ENCODE measurements at places on chromosomes 4 and X. TPM values are rescaled to one million over a fixed set of nuclear protein-coding genes. Genes with fewer than 3 reads are reported as not detected.

GRCh38 chr4:92241094-92241493 is 62.7 kb upstream of the GRID2 start:
- no peak for DNase-seq

DNA sequence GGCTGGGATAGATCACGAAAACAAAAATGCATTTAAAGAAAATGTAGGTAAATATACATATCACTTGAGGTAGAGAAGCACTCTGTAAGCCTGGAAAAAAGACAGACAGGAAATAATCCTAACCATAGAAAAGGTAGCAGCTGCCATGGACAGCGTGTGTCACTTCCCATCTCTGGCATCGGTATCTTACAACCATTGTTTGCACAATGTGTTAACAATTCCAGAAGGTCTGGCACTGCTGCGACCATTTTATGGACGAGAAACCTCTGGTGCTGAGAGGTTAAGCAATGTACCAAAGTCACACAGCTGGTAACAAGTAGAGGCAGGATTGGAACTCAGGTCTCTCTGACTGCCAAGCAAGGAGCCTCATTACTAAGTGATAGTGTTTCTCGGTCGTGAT is 1.7 kb upstream of the MTNR1A start:
- peak; percentile 55 for DNase-seq

DNA sequence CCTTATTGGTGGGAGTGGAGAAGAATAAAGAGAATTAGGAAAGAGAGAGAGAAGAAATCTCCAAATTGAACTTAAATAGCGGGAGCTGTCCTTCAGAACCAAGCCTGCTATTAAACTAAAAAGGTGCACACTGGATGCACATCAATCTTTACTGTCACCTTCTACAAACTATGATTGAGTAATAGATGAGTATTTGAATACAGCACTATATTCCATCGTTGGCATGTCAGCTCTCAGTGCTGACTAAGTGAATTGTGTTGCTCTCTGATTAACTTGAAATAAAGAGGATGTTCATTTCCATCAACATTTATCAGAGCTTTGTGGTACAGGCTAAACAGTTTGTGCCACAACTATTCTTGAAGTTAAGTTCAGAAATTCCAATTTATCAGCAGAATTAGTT is 143.7 kb upstream of the PABPC4L start:
- DNase-seq: no peak

The TRPC3 gene
- 0.45 TPM for total RNA-seq

DNA sequence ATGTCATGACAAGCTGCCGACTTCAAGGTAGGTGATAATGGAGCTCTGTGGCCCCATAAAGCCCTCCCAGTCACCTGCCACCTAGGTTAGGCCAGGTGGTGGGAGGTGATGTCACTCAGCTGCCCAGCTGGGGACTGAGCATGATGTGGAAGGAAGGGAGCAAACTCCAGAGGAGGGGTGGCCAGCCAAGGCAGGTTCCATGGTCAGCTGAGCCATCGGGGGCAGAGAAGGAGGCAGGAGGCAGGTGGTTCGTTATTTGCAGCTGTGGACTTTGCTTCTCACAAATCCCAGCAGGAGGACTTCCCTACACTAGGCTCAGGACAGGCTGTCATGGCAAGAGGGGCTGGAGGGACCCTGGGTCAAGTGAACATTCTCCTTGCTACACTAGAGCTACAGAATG is 2.1 kb downstream of the CCDC120 start:
- DNase-seq: no peak

GRCh38 chr4:145207934-145208333 is 27.5 kb upstream of the OTUD4 start:
- peak; percentile 70 for DNase-seq

- DNase-seq: no peak
Measured at GRCh38 chr4:94590493-94590892, 138.8 kb downstream of the PDLIM5 start.

The SSX2B gene
- total RNA-seq: not detected

The SCD5 gene
- 31.3 TPM for total RNA-seq

- peak; percentile 83 for DNase-seq
Measured at GRCh38 chrX:12946838-12947544, 27.9 kb upstream of the TMSB4X start.

DNA sequence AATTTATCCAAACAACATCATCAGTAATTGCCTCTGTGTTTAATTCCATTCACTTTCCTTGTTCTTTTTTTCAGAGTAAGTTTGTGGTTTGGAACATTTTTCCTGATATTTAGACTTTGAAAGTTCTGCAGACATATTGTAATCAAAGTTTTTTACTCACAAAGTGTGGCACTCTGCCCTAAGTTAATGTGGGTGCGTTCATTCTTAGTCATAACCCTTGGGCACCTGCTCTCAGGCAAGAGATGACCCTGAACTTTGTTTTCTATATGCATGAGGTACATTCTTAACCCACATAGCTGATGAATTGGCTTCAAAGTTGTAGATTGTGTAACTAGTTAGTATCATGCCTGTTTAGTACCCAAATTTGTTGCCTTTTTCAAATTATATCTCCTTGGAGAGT is 424.3 kb downstream of the GRXCR1 start:
- peak; percentile 60 for DNase-seq

The ZNF711 gene
- total RNA-seq: 3.7 TPM

- DNase-seq: no peak
Measured at GRCh38 chr4:32986236-32986635, 2266.1 kb downstream of the PCDH7 start.

DNA sequence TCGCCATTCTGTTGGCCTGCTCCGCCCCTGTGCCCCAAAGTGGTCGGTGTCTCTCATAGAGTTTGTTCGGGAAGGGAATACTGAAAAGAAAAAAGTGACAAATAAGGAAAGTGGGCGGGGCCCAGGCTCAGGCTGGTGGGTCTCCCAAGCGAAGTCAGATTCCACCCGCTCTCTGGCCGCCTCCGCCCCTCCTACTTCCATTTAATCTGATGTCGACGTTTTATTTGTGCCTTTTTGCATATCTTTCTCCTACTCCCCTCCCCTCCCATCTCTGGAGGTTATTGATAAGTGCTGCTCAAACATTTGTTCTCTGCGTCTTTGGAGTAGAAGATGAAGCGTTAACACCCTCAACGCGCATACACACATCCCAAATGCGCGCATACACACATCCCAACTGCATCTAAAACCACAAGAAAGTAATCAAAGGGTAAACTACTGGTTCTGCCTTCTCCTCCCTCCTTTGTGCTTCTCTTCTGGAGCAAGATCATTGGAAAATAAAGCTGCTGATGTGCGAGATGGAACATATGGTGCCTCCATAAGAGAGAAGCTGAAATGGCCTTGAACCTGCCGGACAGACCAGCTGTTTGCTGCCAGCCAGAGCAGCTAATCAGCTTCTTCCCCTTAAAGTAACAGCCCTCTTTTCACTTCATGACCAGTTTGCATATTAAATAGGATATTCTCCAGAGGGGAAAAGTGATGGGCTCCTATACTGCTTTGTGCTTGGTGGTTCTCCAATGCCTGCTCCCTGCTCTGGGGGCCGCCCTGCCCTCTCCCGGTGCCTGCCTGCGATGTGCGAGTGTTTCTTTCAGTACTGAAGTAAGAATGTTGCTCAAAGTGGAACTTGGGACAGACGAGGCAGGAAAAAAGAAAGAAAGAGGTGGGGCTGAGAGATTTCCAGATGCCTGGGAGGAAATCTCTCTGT is 3.1 kb downstream of the MAMLD1 start:
- DNase-seq: peak; percentile 49

GRCh38 chrX:139903210-139903609 is 29.6 kb downstream of the ATP11C start:
- no peak for DNase-seq

DNA sequence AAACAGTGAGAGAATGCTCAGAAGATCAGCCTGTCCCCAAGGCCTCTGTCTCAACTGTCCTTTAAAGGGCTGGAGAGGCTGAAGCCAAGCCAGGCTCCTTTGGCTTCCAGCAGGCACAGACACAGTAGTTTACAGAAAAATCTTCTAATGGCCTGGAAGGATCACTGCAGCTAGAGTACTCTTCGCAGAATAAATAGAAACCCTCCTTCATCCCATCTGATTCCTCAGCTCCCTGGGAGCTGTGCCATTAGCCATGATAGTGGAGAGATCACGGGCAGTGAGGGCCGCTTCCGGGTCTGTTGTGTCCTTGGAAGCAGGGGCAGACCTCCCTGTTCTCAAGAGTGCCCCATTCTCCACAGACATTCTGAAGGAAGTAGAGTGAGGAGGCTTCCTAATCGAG is 63.1 kb downstream of the CCNI start:
- DNase-seq: no peak

DNA sequence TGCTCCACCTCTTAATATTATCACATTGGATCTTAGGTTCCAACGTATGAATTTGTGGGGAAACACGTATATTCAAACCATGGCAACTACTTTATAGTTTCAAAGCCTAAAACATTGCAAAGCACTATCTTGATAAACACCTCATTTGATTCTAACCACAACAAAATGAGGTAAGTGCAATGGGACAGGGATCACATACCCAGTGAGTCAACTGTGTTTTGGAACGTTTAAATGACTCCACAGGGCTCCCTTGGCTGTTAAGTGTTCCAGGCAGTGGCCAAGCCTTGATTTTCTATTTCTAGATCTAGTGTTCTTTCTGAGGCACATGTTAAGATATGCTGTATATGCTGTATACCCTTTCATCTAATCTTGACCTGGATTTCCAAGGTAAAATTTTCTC is 54.5 kb upstream of the C1QTNF7 start:
- DNase-seq: peak; percentile 47

- DNase-seq: no peak
Measured at GRCh38 chr4:1492142-1492457, 85.9 kb upstream of the NKX1-1 start.

- DNase-seq: peak; percentile 60
Measured at GRCh38 chr4:100581337-100581736, 63.5 kb upstream of the EMCN start.

DNA sequence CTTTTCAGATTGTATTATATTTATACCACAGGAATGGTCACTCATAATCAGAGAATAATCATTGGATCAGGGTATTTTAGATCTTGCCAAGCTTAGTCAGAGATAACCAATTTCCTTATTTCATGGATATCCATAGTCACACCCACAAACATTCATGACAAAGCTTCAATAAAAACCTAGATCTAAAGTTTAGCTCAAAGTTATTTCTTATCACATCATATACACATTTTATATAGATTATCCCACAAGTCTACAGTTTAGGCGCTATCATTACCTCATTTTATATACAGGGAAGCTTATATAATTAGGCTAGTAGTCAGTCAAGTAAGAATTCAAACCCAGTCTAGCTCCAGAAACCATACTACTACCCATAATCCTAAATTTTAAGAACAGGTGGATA is 82.3 kb downstream of the SLC10A7 start:
- DNase-seq: no peak

DNA sequence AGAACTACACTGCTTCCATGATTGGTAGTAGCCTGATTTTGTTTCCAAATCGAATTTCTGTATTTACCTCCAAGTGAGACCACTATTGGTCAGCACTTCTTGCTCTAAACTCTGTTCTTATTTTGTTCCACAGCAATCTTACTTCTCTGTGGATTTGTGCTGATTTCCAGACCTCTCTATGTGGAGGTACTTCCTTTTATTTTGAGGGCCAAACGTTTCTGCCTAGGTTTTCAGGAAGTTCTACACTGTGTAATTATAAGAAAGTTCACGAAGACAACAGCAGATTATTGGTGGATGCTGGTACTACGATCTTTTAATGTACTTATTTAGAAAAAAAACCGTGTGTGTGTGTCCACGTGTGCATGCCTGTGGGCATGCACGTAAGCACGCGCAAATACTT is 46.7 kb downstream of the DTHD1 start:
- DNase-seq: no peak

The ADAM29 gene
- total RNA-seq: not detected

The HPSE gene
- 2.2 TPM for total RNA-seq

- DNase-seq: no peak
Measured at GRCh38 chr4:158350161-158350560, 139.9 kb downstream of the TMEM144 start.

The GPR82 gene
- not detected for total RNA-seq

DNA sequence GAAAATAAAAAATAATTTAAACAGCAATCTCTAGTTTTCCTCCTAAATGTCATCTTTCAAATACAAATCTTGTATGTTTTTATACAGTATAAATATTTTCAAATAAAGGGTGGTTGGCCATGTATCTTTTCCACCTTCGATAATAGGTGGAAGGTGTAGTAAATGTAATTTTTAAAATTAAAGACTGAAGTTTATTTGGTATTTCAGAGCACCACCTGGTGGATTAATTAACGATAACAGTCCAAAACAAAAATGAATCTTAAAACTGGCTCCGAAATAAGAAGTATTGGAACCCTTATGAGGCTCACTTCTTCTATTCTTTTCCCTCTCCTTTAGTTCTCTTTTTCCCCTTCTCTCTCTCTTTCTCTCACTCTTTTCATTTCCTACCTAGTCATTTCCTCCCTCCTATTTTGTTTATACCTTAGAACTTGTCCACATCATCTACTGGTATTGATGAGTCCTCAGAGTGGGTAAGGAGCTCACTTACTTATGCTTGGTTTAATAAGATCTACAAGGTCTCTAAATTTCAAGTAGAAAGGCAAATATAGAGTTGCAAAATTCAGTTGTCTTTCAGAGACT is 82.9 kb upstream of the EXOC1L start:
- DNase-seq: no peak

DNA sequence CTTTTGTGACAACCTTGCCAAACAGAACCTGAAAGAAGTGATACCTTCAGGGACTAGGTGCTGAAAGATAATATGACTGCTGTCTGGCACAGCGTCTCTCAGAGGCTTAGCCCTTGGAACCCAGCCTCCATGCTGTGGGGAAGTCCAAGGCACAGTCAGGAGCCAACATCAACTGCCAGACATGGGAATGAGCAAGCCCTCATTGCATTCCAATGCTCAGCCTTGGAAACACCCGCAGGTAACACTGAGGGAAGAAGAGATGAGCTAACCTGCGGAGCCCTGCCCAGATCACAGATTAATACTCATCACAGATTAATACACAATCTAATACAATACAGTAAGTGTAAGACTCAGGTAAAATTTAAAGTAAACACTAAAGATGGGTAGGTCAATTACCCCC is 31.5 kb downstream of the LDB2 start:
- DNase-seq: no peak
